Activated CD8-positive, alpha-beta memory T cell treated with anti-CD3 and anti-CD28 coated beads for 4 hours (primary cell): ENCODE measurements at places on chromosomes 7 and 10.

GRCh38 chr10:103166523-103166922 lies 26.5 kb downstream of the NT5C2 start:
- DNase-seq, result no peak

DNA sequence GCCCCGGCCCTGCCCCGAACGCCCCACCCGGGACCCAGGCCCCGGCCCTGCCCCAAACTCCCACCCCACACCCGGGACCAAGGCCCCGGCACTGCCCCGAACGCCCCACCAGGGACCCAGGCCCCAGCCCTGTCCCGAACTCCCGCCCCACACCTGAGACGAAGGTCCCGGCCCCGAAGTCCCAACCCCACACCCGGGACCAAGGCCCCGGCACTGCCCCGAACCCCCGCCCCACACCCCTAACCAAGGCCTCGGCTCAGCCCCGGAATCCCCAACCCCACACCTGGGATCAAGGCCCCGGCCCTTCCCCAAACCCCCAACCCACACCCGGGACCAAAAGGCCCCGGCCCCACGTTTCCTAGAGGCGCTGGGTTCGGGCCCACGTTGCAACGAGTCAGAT lies 1.1 kb upstream of the LARP4B start:
- DNase-seq, result no peak

GRCh38 chr10:22609251-22609650 lies 105.1 kb downstream of the PIP4K2A start:
- DNase-seq, result no peak

GRCh38 chr7:128861957-128862570 lies 592 bp upstream of the ATP6V1F start:
- no peak for DNase-seq

GRCh38 chr10:33228426-33228825 lies 106.0 kb downstream of the NRP1 start:
- DNase-seq, result no peak
